ENCODE measurements at places on chromosomes 16 and 17. TPM values are rescaled to one million over a fixed set of nuclear protein-coding genes. Genes with fewer than 3 reads are reported as not detected.

DNA sequence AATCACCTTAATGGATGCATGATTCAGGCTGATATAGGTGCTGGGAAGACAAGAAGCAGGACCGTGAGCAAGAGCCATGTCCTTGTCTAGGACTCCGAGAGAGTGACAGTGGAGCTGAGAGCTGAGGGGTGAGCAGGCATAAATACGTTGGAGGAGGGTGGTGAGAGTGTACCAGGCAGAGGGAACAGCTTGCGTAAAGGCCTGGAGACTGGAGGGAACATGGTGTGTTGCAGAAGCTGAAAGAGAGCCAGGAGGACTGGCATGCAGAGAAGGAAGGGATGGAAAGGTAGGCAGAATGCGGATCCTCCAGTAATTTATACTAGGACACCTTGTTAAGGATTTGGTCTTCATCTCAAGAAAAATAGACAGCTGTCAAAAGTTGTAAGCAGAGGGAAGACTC lies 653.2 kb downstream of the HS3ST4 start:
- H3K36me3 ChIP-seq: no peaks in the 10 kb centered on the region
- H3K4me3 ChIP-seq: no peak overlapping the region
- DNase-seq: no peak
- no peaks in the 10 kb centered on the region for H3K4me1 ChIP-seq
- no peaks in the 10 kb centered on the region for H3K27me3 ChIP-seq

DNA sequence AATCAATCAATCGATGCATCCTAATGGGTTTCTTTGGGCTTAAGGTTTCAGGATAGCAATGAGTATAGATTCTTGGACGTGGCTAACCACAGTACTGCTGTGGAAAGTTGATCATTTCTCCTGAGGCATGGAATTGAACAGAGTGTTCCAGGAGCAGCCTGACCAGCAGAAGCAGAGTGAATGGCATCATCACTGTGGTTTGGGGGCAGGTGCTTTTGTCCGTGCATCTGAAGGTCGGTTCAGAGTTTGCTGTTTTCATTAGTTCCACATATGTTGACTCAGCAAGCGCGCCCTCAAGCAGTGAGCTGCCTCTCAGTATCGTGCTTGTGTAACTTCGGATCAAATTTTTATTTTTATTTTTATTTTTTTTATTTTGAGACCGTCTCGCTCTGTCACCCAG lies 24.9 kb downstream of the KIAA0513 start:
- peaks cover 7% of the 10 kb centered on the region for H3K4me1 ChIP-seq
- DNase-seq: no peak
- no peaks in the 10 kb centered on the region for H3K36me3 ChIP-seq

- H3K27me3 ChIP-seq: no peaks in the 10 kb centered on the region
- peaks cover 52% of the 10 kb centered on the region for H3K4me1 ChIP-seq
- DNase-seq: peak; percentile 96
- no peaks in the 10 kb centered on the region for H3K36me3 ChIP-seq
These were observed 211.7 kb upstream of the CDH5 start for GRCh38 chr16:66154801-66155200.

Gene SPN
- 0.96 TPM for total RNA-seq

DNA sequence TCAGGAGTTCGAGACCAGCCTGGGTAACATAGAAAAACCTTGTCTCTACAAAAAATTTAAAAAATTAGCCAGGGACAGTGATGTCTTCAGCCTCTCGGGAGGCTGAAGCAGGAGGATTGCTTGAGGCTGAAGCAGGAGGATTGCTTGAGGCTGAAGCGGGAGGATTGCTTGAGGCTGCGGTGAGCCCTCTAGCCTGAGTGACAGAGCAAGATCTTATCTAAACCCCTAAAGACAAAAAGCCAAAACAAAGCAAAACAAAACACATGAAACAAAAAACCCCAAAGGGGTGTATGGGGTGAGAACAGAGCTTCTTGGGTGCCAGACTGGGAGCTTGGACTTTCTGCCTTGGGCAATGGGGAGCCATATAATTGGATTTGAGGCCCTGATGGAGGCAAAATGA lies 2.6 kb downstream of the SPNS3 start:
- DNase-seq: no peak
- no peak overlapping the region for H3K4me3 ChIP-seq
- no peaks in the 10 kb centered on the region for H3K4me1 ChIP-seq
- H3K27ac ChIP-seq: no peak overlapping the region

- peak; percentile 51 for DNase-seq
- no peak overlapping the region for H3K4me3 ChIP-seq
- no peaks in the 10 kb centered on the region for H3K4me1 ChIP-seq
- no peak overlapping the region for H3K27ac ChIP-seq
These were observed 133.4 kb downstream of the OR1D5 start for GRCh38 chr17:2929881-2930533.

Gene B4GALNT2
- total RNA-seq: not detected

DNA sequence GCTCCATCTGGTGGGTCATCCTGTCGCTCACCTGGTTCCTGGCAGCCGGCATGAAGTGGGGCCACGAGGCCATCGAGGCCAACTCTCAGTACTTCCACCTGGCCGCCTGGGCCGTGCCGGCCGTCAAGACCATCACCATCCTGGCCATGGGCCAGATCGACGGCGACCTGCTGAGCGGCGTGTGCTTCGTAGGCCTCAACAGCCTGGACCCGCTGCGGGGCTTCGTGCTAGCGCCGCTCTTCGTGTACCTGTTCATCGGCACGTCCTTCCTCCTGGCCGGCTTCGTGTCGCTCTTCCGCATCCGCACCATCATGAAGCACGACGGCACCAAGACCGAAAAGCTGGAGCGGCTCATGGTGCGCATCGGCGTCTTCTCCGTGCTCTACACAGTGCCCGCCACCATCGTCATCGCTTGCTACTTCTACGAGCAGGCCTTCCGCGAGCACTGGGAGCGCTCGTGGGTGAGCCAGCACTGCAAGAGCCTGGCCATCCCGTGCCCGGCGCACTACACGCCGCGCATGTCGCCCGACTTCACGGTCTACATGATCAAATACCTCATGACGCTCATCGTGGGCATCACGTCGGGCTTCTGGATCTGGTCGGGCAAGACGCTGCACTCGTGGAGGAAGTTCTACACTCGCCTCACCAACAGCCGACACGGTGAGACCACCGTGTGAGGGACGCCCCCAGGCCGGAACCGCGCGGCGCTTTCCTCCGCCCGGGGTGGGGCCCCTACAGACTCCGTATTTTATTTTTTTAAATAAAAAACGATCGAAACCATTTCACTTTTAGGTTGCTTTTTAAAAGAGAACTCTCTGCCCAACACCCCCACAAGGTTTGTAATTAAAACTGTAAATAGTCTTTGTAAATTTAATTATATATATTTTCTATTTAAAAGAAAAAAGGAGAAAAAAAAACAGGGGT lies 1.7 kb downstream of the FZD2 start:
- peaks cover 14% of the 10 kb centered on the region for H3K4me1 ChIP-seq
- H3K36me3 ChIP-seq: no peaks in the 10 kb centered on the region
- H3K27me3 ChIP-seq: no peaks in the 10 kb centered on the region
- no peak overlapping the region for H3K27ac ChIP-seq
- no peak for DNase-seq
- H3K4me3 ChIP-seq: no peak overlapping the region

DNA sequence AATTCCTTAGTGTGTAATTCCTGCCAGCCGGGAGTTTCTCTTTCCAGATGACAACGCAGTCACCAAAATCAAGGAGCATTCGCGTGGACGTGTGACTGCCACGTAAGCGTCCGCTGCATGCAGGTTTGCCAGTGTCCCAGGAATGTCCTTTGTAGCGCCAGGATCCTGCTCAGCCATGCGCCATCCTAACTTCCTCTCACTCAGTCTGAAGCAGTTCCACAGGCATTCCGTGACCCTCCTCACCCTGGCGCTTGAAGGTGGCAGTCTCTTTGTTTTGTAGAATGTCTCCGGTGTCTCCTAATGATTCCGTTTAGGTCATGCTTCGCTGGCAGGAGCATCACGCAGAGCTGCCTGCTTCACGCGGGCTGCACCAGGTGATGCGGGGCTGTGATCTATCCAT lies 88.6 kb downstream of the RPTOR start:
- no peak for DNase-seq
- H3K4me1 ChIP-seq: no peaks in the 10 kb centered on the region
- no peak overlapping the region for H3K4me3 ChIP-seq
- H3K36me3 ChIP-seq: 0 out of 2 replicates have a peak, but pooled peaks cover under 1% of the 10 kb centered on the region
- H3K27me3 ChIP-seq: no peaks in the 10 kb centered on the region

- H3K4me1 ChIP-seq: peaks cover 61% of the 10 kb centered on the region
- no peaks in the 10 kb centered on the region for H3K27me3 ChIP-seq
- no peaks in the 10 kb centered on the region for H3K36me3 ChIP-seq
- H3K27ac ChIP-seq: peak overlapping the region; percentile 74
- H3K4me3 ChIP-seq: no peak overlapping the region
These were observed 28.8 kb upstream of the NXPH3 start for GRCh38 chr17:49546546-49547535.

DNA sequence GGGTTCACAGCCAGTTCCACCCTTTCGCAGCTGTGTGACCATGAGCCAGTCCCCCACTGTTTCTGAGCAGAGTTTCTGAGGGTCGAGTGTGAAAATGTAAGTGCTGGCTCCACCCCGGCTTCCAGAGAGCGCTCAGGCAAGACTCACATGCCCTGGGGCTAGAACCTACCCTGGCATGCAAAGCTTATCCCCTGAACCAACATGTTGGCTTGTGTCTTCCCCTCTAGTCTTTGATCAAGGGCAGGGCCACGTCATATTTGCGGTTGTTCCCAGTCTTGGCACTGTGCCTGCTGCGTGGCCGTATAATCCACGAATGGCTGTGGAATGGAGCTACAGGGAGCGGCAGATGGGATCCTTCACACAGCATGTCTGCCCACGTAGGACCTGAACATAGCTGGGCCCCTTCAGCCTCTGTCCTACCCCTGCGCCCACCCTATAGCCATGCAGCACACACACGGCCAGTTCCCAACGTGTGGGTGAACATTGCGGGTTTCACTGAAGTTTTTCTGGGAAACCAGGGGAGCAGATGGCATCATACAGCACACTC lies 84.8 kb downstream of the MRM1 start:
- no peaks in the 10 kb centered on the region for H3K36me3 ChIP-seq
- no peak overlapping the region for H3K4me3 ChIP-seq
- no peak overlapping the region for H3K27ac ChIP-seq
- peak; percentile 40 for DNase-seq
- peaks cover 15% of the 10 kb centered on the region for H3K27me3 ChIP-seq

- no peak overlapping the region for H3K4me3 ChIP-seq
- no peaks in the 10 kb centered on the region for H3K36me3 ChIP-seq
- no peaks in the 10 kb centered on the region for H3K4me1 ChIP-seq
- no peak overlapping the region for H3K27ac ChIP-seq
These were observed 24.5 kb downstream of the STXBP4 start for GRCh38 chr17:54992797-54993639.

GRCh38 chr17:57966246-57966645 lies 11.0 kb upstream of the CUEDC1 start:
- no peak for DNase-seq
- H3K36me3 ChIP-seq: no peaks in the 10 kb centered on the region
- H3K27me3 ChIP-seq: no peaks in the 10 kb centered on the region
- H3K27ac ChIP-seq: no peak overlapping the region
- no peaks in the 10 kb centered on the region for H3K4me1 ChIP-seq

GRCh38 chr17:57406981-57407286 lies 150.6 kb downstream of the MSI2 start:
- no peaks in the 10 kb centered on the region for H3K27me3 ChIP-seq
- H3K27ac ChIP-seq: no peak overlapping the region
- H3K4me1 ChIP-seq: no peaks in the 10 kb centered on the region
- no peak overlapping the region for H3K4me3 ChIP-seq
- no peak for DNase-seq

Gene TBC1D3L
- 5.6 TPM for total RNA-seq

- H3K27ac ChIP-seq: no peak overlapping the region
- H3K36me3 ChIP-seq: peaks cover 7% of the 10 kb centered on the region
- H3K4me3 ChIP-seq: no peak overlapping the region
- no peaks in the 10 kb centered on the region for H3K27me3 ChIP-seq
These were observed 105.5 kb downstream of the SPAG9 start for GRCh38 chr17:51015145-51015558.

DNA sequence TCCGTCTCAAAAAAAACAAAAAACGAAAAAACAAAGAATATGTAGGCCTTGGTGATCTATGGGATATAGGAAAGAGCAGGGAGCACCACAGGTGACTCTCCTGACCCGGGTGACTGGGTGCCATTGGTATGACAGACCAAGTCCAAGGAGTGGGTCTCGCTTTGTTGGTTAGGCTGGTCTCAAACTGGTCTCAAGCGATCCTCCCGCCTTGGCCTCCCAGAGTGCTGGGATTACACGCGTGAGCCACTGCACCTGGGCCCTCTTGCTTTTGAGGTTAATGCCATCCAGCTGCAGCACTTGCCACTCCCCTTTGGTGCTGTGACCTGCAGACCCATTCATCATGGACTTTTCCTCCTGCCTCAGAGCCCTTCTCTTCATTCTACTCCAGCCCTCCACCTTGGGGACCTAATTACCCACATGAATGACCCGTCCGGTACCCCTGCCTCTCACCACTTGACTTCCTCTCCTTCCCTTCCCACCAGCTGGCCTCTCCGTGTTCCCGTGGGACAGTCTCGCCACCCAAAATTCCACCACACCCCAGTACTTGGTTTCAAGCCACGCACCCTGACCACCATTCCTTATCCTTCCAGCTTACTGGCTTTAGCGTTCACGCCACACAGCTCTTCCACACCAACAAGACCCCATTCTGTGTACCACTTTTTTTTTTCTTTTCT lies 3.2 kb upstream of the UBE2G1 start:
- H3K4me1 ChIP-seq: no peaks in the 10 kb centered on the region
- H3K27me3 ChIP-seq: no peaks in the 10 kb centered on the region
- no peak for DNase-seq
- H3K4me3 ChIP-seq: no peak overlapping the region

- no peak overlapping the region for H3K4me3 ChIP-seq
- H3K4me1 ChIP-seq: no peaks in the 10 kb centered on the region
- no peak for DNase-seq
These were observed 14.7 kb upstream of the MYO15B start for GRCh38 chr17:75572713-75573539.

DNA sequence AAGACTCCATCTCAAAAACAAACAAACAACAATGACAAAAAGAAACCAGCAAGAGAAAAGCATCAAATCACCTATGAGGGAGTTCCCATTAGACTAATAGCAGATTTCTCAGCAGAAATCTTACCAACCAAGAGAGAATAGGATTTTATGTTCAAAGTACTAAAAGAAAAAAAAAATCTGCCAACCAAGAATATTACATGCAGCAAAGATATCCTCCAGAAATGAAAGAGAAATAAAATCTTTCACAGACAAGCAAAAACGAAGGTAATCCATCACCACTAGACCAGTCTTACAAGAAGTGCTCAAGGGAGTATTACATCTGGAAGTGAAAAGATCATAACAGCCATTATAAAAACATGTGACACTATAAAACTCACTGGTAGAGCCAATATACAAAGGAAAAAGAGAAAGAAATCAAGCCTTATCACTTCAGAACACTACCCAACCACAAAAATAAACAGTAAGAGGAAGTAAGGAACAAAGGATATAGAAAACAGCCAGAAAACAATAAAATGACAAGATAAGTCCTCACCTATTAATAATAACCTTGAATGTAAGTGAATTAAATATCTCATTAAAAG lies 66.3 kb downstream of the STX8 start:
- H3K36me3 ChIP-seq: no peaks in the 10 kb centered on the region
- H3K4me3 ChIP-seq: no peak overlapping the region
- no peaks in the 10 kb centered on the region for H3K4me1 ChIP-seq
- no peaks in the 10 kb centered on the region for H3K27me3 ChIP-seq

- no peaks in the 10 kb centered on the region for H3K27me3 ChIP-seq
- no peak for DNase-seq
- H3K36me3 ChIP-seq: no peaks in the 10 kb centered on the region
- no peak overlapping the region for H3K4me3 ChIP-seq
These were observed 534.9 kb upstream of the HSBP1 start for GRCh38 chr16:83272843-83273242.

- H3K4me1 ChIP-seq: peaks cover 41% of the 10 kb centered on the region
- no peaks in the 10 kb centered on the region for H3K27me3 ChIP-seq
- H3K27ac ChIP-seq: peak overlapping the region; percentile 81
- H3K36me3 ChIP-seq: no peaks in the 10 kb centered on the region
- DNase-seq: no peak
These were observed 113.9 kb downstream of the VPS53 start for GRCh38 chr17:600576-601243.
